ENCODE measurements at places on chromosomes 7 and 10. TPM values are rescaled to one million over a fixed set of nuclear protein-coding genes. Genes with fewer than 3 reads are reported as not detected.

DNA sequence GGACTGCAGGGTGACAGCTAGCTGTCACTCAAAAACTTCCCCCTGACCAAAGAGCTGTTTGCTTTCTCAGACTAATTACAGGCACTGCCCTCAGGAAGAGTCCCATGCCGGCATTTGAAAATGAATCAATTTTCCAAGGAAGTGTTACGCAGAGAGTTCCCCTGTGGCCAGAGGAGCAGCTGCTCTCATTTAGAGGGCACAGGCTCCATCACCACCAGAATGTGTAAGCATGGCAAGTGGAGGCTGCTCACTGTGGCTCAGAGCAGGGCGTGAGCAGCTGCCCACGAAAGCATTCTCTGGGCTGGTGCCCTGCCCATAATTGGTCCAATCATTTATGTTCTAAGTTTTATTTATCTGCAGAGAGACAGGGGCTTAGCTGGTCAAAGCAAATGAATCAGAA is 202.2 kb downstream of the RAMP3 start:
- peak; percentile 30 for DNase-seq

DNA sequence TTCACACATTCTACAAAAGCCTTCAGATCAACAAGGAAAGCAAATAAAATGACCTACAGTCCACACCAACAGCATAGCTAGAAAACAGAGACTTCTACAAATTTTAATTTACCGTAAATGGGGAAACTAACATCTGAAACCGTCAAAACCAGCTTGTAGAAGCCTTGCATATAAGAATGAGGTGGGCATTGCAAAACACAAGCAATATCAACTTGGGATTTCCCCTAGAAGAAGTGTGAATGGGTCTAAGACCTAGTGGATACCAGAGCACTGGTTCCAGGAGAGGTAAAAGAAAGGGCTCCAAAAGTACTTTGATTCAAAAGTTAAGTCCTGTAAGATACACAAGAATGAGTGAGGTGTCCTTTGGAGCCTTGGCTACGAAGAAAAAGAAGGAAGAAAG is 18.7 kb downstream of the RTKN2 start:
- no peak for DNase-seq

GRCh38 chr10:46033602-46034011 is 3.2 kb upstream of the NCOA4 start:
- DNase-seq: peak; percentile 77

DNA sequence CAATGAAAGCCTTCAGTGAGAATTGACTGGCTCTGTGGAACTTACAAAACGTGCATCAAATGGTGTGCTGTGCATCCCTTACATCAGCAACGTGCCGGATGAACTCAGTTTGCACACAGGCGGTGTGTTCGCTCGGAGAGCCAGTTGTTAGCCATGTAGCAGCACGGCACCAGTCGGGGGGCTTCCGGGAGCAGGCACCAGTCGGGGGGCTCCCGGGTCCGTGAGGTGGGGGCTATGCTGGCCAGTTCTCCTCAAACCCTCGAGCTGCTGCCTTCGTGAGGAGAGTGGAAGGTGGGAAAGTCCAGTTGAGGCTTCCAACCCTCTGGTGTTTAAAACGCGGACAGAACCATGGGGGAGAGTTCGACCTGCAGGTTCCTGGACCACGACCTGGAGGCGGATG is 34.9 kb upstream of the UTF1 start:
- DNase-seq: no peak

DNA sequence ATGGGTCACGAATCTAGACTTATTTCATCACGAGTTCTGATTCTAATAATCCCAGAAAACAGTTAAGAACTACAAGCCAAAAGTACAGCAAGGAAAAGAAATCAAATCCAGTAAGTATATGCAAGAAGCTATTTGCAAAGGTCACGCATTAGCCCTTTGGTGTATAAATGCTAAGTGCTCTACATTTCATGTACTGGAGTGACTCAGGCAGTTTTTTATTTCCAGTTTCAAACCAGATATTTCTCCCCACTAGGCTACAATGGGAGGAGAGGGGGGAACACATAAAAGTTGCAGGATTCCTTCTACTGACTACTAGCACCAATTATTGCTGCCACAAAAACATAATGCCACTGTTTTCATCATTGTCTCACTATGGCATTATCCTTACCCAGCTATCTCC is 148.0 kb downstream of the NRCAM start:
- no peak for DNase-seq

DNA sequence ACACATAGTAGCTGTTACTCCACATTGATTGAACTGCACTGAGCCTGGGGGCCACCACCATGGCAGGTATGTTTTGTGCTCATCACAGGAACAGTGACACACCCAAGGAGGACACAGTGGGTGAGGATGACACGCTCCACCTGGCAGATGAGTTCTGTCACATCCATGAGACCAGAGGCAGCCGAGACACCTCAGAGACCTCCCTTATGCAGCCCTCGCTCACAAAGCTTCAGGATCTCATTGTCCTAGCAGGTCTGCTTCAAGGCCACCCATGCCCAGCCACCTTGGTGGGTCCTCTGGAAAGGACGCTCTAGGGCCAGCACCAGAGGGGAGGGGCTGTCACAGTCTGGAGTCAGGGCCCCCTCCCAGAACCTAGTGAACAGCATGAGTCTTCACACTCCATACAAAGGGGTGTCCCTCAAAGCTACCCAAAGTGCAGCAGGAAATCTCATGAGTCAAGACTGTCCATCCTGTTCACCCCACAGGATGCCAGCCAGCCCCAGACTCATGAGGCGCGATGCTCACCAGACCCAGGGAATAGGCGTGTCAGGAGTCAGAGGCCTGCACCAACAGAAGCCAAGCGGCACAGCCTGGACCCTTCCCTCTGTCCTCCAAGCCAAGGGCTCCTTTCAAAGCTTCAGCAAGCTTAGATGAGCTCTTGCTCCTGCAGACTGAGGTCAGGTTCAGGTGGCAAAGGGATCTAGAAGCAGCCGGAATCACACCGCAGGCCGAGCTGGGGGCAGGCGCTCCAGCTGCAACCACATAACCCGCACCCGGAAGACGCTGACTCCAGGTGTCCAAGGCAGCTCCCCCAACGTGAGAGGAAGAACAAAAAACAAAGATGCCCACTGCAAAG is 9.6 kb downstream of the FAM53B start:
- no peak for DNase-seq

Gene MMP21
- not detected for total RNA-seq

Gene SDHAF3
- total RNA-seq: 46.5 TPM

Gene TACC2
- total RNA-seq: 7.3 TPM
